Kidney epithelial cell (primary cell): ENCODE measurements at places on chromosomes 12 and 14. TPM values are rescaled to one million over a fixed set of nuclear protein-coding genes. Genes with fewer than 3 reads are reported as not detected.

DNA sequence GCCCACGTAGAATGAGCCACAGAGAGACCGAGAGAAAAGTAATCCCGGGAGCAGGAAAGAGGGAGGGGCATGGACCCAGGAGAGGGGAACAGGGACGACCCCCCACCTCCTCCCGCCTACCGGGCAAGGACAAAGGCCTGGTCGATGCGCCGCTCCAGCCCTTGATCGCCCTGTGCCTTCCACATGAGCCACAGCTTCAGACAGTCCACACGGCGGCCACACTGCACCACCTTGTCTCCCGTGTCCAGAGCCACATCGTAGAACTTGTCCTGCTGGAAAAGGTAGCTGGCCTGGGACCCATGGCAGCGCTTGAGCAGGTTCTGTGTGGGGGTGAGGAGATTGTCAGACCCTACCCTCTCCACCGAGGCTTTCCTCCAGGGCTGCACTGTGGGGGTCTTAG lies 20.5 kb upstream of the ZNF740 start:
- DNase-seq: no peak

DNA sequence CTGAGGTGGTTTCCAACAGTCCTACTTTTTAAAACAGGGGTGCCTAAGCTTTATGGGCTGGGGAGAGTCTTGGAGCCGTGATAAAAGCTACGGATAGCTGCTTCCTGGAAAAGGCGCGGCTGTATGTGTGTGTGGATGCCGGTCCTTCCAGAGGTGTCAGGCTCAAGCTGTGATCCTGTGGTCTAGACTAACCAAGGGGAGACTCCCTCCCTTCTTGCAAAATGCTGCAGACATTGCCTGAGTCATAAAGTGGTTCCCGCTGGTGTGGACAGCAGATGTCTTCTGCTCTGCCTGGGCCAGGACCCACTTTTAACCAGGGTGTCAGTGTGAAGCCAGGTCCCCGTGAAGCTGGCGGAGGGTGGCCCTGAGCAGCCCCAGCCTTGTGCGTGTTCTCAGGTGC lies 37.8 kb downstream of the CCDC92 start:
- no peak for DNase-seq

BCAT1 gene
- 89.1 and 103 TPM in 2 replicates for total RNA-seq

APOF gene
- total RNA-seq: not detected in 2 replicates

DNA sequence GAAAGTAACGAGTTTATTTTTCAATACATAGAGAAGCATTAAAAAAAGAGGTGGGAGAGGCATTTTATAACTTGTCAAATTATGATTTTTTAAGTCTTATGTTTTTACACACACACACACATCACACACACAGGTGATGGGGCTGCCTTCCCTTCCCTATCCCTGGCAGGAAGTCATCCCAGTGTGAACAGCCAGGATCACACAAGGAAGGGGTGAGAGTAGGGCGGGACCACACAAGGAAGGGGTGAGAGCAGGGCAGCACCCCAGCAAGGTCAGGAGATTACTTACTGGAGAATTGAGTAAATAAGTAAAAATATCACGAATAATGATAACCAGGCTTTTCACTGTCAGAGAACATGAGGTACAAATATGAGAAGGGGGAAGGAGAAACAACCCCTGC lies 372.6 kb downstream of the SEC23A start:
- no peak for DNase-seq

SP7 gene
- not detected in 2 replicates for total RNA-seq

GRCh38 chr12:50258167-50258551 lies 25.2 kb downstream of the LIMA1 start:
- DNase-seq: no peak

DNA sequence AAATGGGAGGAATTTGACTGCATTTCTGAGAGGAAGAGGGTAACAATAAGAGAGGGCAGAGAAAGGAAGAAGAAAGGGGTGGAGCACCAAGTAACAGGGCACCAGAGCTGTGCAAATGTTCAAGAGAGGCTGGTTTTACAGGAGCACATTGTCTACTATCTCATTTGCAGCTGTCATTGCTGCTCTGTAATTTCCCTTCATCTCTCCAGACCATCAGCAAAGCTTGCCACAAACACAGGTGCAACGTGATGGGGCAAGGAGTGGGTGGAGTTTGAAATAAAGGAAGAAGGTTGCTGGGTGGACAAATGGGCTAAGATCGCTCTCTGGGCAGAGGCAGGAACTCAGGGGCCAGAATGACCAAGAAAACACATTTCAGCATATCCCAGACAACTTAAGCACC lies 47.9 kb upstream of the PLEKHG6 start:
- DNase-seq: no peak

DNA sequence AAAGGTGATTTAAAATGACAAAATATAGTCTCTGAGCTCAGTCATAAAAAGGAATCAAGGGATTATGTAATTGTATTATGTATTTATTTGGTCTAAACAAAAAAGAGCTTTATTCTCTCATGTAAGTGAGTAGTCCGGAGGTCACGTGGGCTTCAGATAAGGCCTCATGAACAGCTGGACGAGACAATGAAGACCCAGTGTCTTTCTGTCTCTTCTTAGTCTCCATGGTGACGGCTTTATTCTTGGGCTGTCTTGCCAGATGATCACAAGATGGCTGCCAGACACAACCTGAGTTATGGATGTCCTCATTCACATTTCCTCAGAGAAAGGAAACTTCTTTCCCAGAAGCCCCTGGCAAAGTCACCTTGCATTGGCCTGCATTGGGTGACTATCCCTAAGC lies 98.6 kb downstream of the ARF6 start:
- no peak for DNase-seq

DNA sequence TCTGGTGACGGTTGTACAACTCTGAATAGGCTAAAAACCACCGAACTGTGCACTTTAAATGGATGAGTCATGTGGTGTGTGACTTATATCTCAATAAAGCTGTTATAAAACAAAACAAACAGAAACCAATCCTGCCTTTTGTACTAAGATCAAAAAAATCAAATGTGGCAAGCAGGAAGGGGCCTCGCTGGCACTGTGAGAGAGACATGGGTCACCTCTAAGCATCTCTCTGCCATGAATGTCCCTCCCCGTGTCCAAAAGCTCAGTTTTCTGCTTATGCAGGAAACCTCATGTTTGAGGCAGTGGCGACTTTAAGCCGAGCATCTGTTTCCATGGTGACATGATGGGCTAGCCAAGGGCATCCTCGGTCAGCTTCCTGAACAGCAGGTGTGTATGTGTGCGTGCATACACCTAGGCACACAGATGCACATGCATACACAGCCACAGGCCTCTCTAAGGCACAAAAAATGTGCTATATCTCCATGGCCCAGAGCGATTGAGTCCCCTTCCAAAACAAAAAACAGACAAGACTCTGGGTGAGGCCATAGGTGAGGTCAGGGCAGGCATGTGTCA lies 44.4 kb downstream of the ARL6IP4 start:
- no peak for DNase-seq

SPTB gene
- 0.21 and 0.54 TPM in 2 replicates for total RNA-seq

DNA sequence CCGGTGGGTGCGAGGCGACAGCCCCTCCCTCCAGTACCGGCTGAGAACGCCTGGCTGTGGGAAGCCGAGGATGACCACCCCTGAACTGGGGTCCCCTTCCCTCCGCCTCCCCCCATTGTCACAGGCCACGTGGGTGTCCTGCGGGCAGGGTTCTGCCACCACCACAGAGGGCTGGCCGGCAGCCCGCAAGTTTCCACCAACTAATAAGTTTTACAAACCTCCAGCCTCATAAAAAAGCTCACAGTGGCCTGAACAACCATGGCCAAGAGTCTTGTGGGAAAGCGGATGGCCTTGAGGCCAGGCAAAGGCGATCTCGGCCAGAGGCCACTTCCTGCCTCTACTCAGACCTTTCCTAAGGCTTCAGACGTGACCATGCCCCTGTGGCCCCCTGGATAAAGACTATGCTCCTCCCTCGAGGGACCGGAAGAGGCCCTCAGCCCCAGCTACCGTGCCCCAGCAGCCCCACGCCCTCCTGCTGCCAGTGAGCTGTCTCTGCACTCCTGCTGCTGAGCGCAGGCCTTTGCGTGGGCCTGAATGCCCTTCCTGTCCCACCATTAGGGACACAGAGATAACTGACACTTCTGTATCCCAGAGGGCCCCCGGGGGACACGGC lies 46.1 kb upstream of the DLK1 start:
- no peak for DNase-seq

CFAP54 gene
- total RNA-seq: 0.41 and 0.79 TPM in 2 replicates

CHGA gene
- total RNA-seq: not detected in 2 replicates

DNA sequence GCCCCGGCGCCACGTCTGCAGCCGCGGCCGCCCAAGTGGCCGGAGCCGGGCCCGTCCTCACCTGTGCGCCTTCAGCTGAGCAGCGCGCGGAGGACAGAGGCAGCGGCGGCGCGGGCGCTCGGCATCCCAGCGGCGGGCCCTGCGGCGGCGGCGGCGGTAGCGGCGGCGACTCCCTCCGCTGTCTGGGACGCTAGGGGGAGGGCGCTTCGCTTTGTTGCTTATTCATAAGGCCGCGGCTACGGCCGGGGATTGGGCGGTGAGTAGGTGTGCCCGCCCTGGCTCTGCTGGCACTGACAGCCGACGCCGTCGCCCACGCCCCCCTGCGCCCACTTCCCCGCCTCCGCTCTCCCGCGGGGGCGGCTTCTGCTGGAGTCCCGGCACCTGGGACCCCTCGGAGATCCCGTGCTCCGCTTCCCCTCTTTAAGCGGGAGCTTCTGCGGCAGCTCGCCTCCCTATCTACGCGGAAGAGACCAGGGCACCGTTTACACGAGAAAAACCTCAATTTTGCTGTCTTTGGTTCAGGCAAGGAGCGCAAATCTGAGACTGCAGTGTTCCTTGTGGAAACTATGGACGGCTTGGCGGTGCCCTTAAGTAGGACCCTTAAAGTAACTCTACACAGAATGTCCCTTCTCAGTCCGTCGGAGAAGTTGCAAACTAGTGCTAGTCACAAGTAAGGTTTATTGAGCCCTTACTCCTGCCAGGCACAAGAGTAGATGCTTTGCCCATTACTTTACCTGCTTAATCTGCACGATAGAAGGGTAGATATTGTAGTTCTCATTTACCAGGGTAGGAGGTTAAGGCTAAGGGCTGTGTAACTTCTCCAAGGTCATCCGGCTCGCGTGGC lies at the start of gene ARMH4:
Gene ARMH4, minus strand, starts transcription at position 200 of the 844 bp plus-strand sequence. CDS start 12,855 bp downstream, outside the sequence.
- DNase-seq: peak; percentile 62

- no peak for DNase-seq
Measured at GRCh38 chr14:29352706-29353080, 575.0 kb downstream of the PRKD1 start.

GRCh38 chr14:99245564-99246511 lies 26.2 kb downstream of the BCL11B start:
- no peak for DNase-seq

DNA sequence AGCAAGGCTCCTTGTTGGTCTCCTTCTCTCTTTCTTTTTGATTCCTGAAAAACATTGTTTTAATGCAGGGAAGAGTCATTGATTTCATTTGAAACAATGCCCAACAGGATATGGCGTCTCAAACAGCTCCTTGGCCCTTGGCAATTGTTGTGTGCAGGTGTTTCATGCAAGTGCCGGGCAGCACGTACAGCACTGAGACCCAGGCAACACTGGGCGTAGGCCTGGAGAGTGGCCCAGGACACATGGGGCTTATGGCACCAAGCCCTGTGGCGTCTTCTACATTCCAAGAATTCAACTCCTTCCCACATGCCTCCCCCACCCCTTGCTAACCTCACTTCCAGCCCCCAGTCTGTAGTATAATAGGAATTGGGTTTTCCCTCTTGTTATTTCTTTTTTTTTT lies 230.4 kb downstream of the SPTSSA start:
- DNase-seq: no peak

DNA sequence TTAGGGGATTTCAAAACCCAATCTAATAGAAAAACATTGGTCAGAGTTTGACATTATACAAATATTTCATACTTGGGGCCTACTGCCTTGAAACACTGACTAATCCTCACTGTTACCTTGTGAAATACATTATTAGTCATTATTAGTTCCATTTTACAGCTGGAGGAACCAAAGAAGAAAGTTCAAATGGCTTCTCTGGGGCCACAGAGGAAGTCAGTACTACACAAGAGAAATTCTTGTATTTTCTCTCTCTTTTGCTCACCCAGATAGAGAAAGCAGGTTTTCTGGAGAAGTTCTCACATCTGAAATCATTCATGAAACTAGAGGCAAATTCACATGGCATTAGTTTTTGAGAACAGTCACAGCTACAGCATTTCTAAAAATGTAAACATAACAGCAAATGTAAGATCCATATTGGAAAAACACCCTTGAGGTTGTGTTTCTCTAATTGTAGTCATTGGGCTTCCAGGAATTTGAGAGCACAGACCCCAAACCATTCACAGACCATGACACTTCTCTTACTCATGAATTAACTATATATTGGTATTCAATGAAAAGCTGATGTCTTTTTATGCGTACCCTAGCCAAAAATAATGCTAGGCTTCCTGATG lies 83.0 kb downstream of the LLPH start:
- no peak for DNase-seq

PLA2G1B gene
- total RNA-seq: not detected in 2 replicates

GRCh38 chr14:24875203-24875838 lies 174.6 kb downstream of the STXBP6 start:
- DNase-seq: no peak

GRCh38 chr14:89801136-89801535 lies 153.4 kb downstream of the EFCAB11 start:
- no peak for DNase-seq

DNA sequence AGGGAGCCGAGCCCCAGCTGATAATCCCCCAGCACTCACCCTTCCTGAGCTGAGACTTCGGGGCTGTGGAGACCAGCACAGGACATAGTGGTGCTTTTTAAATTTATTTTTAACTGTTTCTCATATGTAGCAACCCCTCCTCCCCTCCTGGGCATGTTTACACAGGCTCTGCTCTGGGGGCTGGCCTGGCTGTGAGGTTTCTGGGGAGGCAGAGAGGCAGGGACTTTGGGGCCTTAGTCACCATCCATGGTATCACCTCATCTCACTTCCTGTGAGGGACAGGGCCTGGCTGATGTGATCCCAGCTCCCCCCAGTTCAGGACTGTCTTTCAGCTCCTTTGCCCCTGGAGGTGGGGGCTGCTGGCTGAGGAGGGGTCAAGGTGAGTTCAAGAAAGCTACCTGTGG lies 20.4 kb downstream of the VASH1 start:
- DNase-seq: no peak

- no peak for DNase-seq
Measured at GRCh38 chr12:85225501-85225900, 54.5 kb upstream of the ALX1 start.

RIPK3 gene
- 2.3 and 2.9 TPM in 2 replicates for total RNA-seq
